ENCODE measurements at places on chromosomes 5 and 9.

DNA sequence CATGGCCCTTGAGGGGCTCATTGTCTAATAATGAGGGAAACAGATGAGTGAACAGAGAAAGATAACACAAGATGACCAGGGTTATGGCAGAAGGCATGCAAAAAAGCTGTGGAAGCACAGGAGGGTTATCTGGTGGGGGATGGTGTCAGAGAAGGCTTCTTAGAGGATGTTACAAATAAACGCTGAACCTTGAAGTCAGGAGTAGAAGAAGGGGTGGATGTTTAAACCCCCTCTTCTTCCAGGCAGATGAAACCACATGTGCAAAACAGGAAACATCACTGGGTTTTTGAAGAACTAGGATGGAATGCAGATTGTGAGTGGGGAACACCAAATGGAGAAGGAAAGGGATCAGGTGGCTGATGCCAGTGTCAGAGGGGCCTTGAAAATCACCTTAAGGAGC lies 41.8 kb upstream of the NR5A1 start:
- no peak for DNase-seq

DNA sequence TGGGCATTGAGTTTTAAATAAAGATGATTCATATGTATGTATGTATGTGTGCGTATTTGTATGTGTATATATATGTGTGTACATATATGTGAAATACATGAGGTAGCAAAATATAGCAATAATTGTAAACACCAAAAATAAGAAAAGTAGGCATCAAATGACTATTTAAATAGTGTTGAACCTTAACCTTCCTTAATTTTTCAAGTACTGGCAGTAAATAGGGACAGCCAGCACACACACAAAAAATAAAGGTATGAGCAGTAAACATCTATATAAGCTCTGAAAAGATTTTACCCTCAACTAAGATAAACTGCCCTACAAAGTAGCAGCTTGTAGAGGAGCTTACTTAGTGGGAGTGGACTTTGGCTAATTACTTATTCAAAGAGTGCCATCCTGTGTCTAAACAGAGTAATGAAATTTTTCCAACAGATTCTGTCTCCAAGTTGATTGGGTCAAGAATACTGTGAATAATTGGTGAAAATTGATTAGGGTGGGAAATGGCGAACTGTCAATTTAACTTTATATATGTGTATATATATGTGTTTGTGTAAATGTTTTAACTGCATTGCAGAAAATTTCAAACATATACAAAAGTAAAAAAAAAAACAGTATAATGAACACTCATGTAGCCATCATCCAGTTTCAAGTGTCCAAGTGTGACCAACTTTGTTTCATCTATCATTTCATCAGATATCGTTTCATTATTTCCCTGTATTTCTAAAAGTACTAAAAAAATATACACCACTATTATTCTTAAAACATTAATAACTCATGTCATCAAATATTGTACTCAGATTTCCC lies 2.0 kb upstream of the ADAMTS6 start:
- peak; percentile 4 for DNase-seq

GRCh38 chr5:88768411-88768810 lies 114.6 kb downstream of the MEF2C start:
- DNase-seq: no peak

- no peak for DNase-seq
These were observed 23.2 kb downstream of the LYSMD3 start for GRCh38 chr5:90506221-90506620.

GRCh38 chr5:127696683-127697082 lies 6.5 kb upstream of the CCDC192 start:
- DNase-seq: no peak

GRCh38 chr9:114178756-114179450 lies 23.6 kb downstream of the COL27A1 start:
- DNase-seq: no peak

DNA sequence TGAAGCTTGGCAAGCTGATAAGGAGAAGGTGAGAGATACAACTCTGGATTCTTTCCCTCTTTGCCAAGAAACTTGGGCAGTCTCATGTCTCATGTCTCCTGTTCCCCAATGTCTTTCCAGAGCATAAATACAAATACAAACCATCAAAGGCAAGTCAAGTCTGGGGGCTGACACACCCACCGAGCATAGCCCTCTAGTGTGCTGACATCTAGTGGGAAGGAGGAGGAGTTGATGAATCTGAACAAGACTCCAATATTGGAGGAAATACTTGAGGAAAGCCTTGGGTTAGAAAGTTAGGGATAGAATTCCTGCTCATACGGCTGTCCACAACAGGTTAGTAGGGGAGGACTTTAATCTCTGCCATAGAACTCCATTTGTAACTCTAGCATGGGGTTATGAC lies 8.6 kb downstream of the MLANA start:
- DNase-seq: no peak

GRCh38 chr5:2581418-2581817 lies 170.1 kb downstream of the IRX2 start:
- no peak for DNase-seq

DNA sequence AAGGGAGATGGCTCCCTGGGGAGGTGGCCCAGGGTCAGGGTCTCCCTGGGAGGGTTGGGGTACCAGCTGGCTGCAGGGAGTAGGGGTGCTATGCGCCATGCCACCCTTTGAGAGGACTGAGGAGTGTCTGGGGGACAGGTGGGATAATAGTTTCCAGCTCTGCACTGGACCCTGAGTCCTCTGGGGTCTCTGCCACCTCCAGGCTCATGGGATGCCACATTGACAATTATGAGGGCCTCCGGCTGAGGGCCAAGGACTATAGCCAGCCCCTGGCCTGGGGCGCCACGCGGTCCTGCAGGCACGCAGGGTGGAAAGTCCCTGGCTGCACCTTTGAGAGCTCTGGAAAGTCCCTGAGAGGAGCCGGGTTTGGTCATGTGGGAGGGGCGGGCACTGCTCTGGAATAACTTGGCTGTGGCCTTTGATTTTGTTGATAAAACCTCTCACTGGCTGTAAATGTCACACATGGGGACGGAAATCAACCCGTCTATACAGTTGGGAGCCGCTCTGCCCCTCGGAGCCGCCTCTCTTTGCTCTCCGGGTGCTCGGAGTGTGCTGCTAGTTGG lies 16.0 kb downstream of the TRAF2 start:
- DNase-seq: no peak

- no peak for DNase-seq
These were observed 64.5 kb downstream of the MCTP1 start for GRCh38 chr5:95220381-95220780.

GRCh38 chr9:92496396-92497176 lies 14.3 kb upstream of the ASPN start:
- DNase-seq: no peak

- no peak for DNase-seq
These were observed 79.4 kb upstream of the DIRAS2 start for GRCh38 chr9:90722071-90722470.

GRCh38 chr5:54884195-54884536 lies 101.2 kb downstream of the ESM1 start:
- no peak for DNase-seq
